Parietal lobe (tissue), 2 donors: ENCODE measurements at places on chromosomes 4 and X. TPM values are rescaled to one million over a fixed set of nuclear protein-coding genes. Genes with fewer than 3 reads are reported as not detected.

The TMPRSS11E gene
- total RNA-seq, result not detected

The DIPK2B gene
- 2.2 TPM for total RNA-seq

The TCP11X2 gene
- 1.9 TPM for total RNA-seq

The SYP gene
- total RNA-seq, result 121 TPM

The PF4V1 gene
- total RNA-seq, result not detected

The MYL5 gene
- total RNA-seq, result 8.1 TPM

The MAGEC1 gene
- total RNA-seq, result not detected

The CYLC1 gene
- total RNA-seq, result not detected

The NEIL3 gene
- 6.9 TPM for total RNA-seq

The MAGEA2B gene
- total RNA-seq, result not detected

The WNK3 gene
- 61.3 TPM for total RNA-seq

The HPGD gene
- 2.8 TPM for total RNA-seq

The RAB40A gene
- 3.4 TPM for total RNA-seq

The RAI2 gene
- 5.6 TPM for total RNA-seq

The C4orf36 gene
- total RNA-seq, result 1.6 TPM

The GDI1 gene
- total RNA-seq, result 301 TPM

The HPGDS gene
- 1.3 TPM for total RNA-seq

The ZFX gene
- 48.8 TPM for total RNA-seq
